ENCODE measurements at places on chromosomes 5 and 9.

DNA sequence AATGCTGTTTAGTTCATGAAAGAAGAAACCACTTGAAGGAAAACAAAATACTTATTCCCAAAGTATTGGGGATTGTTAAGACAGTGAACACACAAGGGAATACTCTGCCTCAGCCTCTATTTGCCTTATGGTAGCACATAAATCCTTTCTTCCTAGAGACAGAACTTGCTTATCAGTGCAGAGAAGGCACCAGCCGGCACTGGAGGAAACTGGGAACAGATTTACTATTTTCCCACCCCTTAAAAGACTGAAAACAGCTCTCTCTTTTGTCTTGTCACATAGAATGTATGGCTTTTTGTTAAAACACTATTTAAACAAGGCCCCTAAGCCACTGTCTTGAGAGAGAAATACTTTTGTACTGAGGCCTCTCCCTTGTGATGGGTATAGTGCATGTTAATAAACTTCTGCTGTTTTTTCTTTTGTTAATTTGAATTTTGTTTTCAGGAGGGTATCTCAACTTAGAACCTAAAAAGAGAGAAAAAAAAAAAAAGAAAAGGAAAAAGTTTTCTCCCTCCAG lies 40.7 kb upstream of the EDIL3 start:
- DNase-seq, result no peak

DNA sequence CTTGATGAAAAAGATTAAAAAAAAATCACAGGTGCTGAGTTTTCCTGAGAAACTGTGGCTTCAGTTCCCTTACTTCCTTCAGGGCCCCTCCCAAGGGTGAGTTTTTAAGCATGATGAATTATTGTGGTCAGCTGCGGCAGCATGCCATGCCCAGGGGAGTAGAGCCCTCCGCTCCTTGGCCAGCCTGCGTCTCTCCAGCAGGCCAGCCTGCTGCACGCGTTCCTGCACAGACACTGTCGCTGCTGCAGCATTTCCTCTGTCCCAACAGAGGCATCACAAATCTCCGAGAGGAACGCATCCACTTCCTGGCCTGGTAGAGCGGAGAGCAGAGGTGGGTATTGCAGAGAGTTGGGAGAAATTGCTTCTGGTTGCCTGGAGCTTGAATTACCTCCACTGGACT lies 26.1 kb upstream of the GLRA1 start:
- no peak for DNase-seq

GRCh38 chr5:148179234-148179824 lies 11.0 kb downstream of the SPINK14 start:
- no peak for DNase-seq

- DNase-seq, result no peak
Measured at GRCh38 chr9:18423791-18424531, 50.0 kb upstream of the ADAMTSL1 start.

- no peak for DNase-seq
Measured at GRCh38 chr5:111454198-111454622, 58.1 kb downstream of the STARD4 start.

GRCh38 chr5:62287237-62287636 lies 18.8 kb upstream of the KIF2A start:
- no peak for DNase-seq

- no peak for DNase-seq
Measured at GRCh38 chr9:16461137-16461840, 409.2 kb downstream of the BNC2 start.

DNA sequence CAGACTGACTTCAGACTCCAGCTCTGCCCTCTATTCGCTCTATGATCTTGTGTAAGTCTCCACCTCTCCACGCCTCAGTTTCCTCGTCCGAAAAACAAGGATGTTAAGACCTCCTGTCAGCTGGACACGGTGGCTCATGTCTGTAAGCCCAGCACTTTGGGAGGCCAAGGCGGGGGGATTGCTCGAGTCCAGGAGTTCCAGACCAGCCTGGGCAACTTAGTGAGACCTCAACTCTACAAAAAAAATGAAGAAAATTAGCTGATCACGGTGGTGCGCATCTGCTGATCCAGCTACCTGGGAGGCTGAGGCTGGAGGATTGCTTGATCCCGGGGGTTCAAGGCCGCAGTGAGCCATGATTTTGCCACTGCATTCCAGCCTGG lies 36.6 kb upstream of the GABRP start:
- DNase-seq, result no peak

GRCh38 chr9:137619240-137620047 lies 639 bp downstream of the EHMT1 start:
- DNase-seq, result no peak

GRCh38 chr9:133928248-133928764 lies 63.8 kb downstream of the VAV2 start:
- DNase-seq, result no peak

GRCh38 chr9:127714020-127714750 lies 1.3 kb downstream of the PTRH1 start:
- no peak for DNase-seq

GRCh38 chr5:60504342-60504741 lies 195.6 kb downstream of the DEPDC1B start:
- DNase-seq, result no peak

Measured in T1000 (cell line).